ENCODE measurements at places on chromosomes 13 and 19. TPM values are rescaled to one million over a fixed set of nuclear protein-coding genes. Genes with fewer than 3 reads are reported as not detected.

SEMA6B gene
- total RNA-seq: 107 TPM

ATCAY gene
- total RNA-seq: not detected

ZNF221 gene
- total RNA-seq: 7.7 TPM

SLC25A42 gene
- 4.1 TPM for total RNA-seq

CEACAM4 gene
- not detected for total RNA-seq

SIGLEC12 gene
- total RNA-seq: not detected

RAD23A gene
- 84.6 TPM for total RNA-seq

ZIC5 gene
- total RNA-seq: not detected

PSG1 gene
- not detected for total RNA-seq
